ENCODE measurements at places on chromosomes 3 and 15. TPM values are rescaled to one million over a fixed set of nuclear protein-coding genes. Genes with fewer than 3 reads are reported as not detected.

The CDHR4 gene
- total RNA-seq: not detected

The P2RY14 gene
- total RNA-seq: not detected

The PLA1A gene
- total RNA-seq: not detected

The NANOGP8 gene
- not detected for total RNA-seq

The OR5H6 gene
- total RNA-seq: not detected

The LSMEM2 gene
- total RNA-seq: not detected

The GP9 gene
- total RNA-seq: not detected

The STXBP5L gene
- not detected for total RNA-seq

The CCR1 gene
- total RNA-seq: not detected

GRCh38 chr3:108527109-108527508 lies 16.7 kb upstream of the MYH15 start:
- DNase-seq: no peak

- DNase-seq: no peak
Measured at GRCh38 chr3:64803469-64803868, 115.7 kb upstream of the ADAMTS9 start.

- no peak for DNase-seq
Measured at GRCh38 chr3:139418144-139418543, 28.7 kb upstream of the COPB2 start.

GRCh38 chr15:70013656-70014313 lies 83.9 kb downstream of the TLE3 start:
- DNase-seq: no peak

DNA sequence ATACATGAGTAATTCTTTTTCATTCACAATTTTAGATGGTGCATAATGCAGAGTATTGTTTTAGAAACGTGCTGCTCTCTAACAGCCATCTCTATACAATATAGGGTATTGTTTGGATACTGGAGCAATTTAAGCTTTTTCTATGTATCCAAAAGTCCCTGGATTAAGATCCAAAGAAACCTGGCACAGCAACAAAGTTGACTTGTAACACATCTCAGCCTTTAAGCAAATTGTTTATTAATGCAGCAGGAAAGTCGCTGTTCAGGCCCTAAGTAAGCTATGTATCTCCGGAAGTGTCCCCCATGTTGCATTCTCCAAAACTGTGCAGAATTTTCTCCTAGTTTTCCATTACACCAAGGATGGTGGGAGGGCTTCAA lies 7.3 kb downstream of the VGLL4 start:
- DNase-seq: no peak

- DNase-seq: no peak
Measured at GRCh38 chr3:119759962-119760361, 21.9 kb upstream of the NR1I2 start.

- DNase-seq: peak; percentile 38
Measured at GRCh38 chr15:68383161-68384074, 48.5 kb downstream of the ITGA11 start.

- no peak for DNase-seq
Measured at GRCh38 chr3:43152649-43153048, 46.8 kb upstream of the POMGNT2 start.

DNA sequence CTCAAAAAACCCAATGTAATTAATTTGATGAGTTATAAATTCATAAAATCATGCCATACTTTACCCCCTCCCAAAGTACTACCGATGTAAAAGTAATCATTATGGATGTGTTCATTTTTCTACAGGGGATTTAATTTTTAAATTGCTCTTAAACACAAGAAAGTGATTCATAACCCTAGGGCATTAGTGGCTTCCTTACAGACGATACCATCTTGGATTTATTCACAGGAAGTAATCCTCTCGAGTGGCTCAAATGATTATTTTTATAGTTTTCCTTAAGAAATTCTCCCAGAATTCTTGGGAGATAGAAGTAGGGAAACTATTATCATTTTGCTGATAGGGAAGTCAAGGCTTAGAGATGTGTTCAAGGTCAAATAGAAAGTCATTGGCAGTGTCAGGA lies 80.9 kb downstream of the PEX5L start:
- peak; percentile 17 for DNase-seq

DNA sequence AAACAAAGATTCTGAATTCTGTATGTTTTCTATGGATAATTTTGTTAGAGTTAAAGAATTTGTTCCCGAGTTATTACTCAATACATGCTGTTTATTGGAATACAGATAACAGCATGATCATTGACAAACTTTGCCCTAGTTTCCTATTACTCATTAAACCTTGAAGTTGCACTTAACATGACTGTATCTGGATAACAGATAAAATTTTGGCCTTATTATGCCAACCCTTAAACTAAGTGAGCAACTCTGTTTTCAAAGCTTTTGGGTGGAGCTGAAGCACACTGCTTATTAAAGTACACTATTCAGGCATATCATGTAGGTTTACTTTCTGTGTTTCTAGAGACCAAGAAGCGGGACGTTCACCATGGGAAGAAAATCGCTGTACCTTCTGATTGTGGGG lies at the start of gene AADAC:
Gene AADAC, plus strand, starts transcription at position 318 of the 400 bp plus-strand sequence. Its CDS starts 47 bp downstream, at position 365.
- no peak for DNase-seq

DNA sequence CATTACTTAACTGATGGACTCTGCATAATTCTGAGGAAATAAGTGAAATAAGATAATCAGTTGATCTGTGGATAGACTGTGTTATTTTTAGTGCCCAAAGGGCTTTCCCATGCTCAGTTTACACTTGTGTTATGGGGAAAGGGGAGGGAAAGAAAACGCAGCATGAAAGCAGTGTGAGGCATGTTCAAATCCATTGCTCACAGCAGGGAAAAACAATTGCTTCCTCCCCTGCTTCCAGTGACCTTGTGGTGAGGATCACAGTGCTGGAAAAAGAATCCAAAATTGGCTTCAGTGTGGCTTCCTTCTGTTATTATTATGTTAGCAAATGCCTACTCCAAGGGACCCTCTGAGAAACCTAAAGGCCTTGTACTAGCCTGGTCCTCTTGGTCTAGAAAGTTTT lies 285.1 kb upstream of the CDIN1 start:
- DNase-seq: no peak

DNA sequence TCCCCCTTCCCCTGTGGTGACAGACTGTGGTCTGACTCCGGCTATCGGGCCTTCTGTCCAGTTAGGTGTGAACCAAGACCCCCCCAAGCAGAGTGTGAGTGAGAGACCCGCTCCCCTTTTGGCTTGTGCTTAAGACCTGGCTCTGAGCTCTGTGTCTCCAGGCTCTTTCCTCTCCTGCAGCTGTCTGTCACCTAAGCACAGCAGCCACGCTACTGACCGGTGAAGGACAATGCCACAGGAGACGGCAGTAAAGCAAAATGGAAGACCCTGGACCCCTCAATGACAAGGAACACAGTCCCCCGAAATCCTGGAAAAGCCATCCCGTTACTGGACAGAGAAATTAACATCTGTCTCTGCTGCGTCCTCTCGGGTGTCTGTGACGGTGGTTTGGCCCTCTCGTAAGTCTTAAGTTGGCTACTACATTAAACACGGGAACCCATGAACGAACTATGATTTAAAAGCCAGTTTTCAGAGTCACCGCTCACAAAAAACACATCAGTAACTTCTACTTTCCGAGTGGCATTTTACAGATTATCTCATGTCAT lies 53.7 kb downstream of the CHSY1 start:
- no peak for DNase-seq

- no peak for DNase-seq
Measured at GRCh38 chr3:185076219-185076618, 76.6 kb downstream of the C3orf70 start.

GRCh38 chr15:96622714-96623113 lies 292.2 kb downstream of the NR2F2 start:
- no peak for DNase-seq

DNA sequence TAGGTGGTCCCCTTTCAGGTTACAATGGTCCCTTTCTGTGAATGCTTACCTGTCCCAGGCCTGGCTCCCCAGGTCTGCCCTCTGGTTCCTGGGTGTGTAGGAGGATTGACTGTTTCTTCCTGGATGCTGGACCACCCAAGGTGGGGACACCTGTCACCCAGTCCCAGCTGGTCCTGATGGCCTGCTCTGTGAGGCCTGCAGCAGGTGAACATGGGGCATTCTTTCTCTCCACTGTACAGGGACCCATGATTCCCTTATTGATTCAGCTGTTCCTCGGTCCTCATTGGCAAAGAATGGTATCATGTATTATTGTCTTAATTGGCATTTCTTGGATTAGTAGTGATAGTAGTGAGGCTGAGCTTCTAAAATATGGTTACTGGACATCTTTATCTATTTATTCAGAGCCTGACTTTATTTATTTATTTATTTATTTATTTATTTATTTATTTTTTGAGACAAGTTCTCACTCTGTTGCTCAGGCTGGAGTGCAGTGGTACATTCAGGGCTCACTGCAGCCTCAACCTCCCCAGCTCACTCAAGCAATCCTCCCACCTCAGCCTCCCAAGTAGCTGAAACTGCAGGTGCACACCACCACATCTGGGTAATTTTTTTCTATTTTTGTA lies 8.8 kb upstream of the DNAJA4 start:
- no peak for DNase-seq

- DNase-seq: no peak
Measured at GRCh38 chr3:196149831-196150301, 61.3 kb downstream of the ZDHHC19 start.

GRCh38 chr15:23422099-23422945 lies 24.7 kb downstream of the GOLGA6L2 start:
- DNase-seq: no peak

GRCh38 chr15:36818260-36818659 lies 238.8 kb downstream of the CDIN1 start:
- DNase-seq: no peak

- no peak for DNase-seq
Measured at GRCh38 chr3:10353661-10354360, 32.9 kb upstream of the SEC13 start.

GRCh38 chr3:153273767-153274435 lies 111.9 kb downstream of the RAP2B start:
- peak; percentile 75 for DNase-seq

GRCh38 chr3:37054370-37054769 lies 61.1 kb downstream of the MLH1 start:
- peak; percentile 61 for DNase-seq

DNA sequence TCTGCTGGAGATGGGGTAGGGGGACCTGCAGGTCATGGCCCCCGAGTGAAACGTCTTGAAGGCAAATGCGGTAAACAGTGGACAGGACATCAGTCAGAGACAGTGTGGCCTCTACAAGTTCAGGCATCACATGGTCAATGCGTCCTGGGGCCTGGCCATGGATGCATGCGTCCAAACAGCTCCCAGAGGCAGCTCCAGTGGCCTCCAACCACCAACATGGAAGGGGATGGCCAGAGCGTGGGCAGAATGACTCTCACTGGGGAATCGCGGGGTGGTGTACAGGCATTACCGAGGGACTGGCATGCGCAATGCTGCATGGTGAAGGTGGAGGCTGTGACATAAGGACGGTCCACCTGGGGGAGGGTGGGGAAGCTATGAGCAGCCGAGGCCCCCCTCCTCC lies 35.6 kb upstream of the IQSEC1 start:
- no peak for DNase-seq

DNA sequence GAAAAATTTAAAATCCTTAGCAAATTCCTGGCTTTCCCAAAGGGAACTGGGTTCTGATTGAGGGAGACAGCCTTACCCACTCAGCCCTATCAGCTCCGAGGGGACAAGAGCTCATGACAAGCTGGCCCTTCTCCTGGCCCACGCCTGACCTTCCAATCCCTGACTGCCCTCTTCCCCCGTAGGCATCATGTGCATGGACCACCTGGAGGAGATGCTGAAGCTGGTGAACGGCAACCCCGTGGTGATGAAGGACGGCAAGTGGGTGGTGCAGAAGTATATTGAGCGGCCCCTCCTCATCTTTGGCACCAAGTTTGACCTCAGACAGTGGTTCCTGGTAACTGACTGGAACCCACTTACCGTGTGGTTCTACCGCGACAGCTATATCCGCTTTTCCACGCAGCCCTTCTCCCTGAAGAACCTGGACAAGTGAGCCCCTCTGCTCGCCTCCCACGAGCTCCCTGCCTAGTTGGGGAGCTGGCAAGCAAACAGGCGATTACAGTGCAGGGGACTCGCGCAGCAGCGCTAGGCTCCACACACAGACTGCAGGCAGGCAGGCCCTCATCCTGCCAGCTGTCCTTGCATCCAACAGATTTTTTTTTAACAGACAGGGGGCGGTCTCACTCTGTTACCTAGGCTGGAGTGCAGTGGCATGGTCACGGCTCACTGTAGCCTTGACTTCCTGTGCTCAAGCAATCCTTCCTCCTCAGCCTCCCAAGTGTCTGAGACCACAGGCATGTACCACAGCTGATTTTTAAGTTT lies 16.8 kb downstream of the RPUSD3 start:
- DNase-seq: peak; percentile 12

Data from HFFc6 (cell line).